ENCODE measurements at places on chromosomes 4 and X.

DNA sequence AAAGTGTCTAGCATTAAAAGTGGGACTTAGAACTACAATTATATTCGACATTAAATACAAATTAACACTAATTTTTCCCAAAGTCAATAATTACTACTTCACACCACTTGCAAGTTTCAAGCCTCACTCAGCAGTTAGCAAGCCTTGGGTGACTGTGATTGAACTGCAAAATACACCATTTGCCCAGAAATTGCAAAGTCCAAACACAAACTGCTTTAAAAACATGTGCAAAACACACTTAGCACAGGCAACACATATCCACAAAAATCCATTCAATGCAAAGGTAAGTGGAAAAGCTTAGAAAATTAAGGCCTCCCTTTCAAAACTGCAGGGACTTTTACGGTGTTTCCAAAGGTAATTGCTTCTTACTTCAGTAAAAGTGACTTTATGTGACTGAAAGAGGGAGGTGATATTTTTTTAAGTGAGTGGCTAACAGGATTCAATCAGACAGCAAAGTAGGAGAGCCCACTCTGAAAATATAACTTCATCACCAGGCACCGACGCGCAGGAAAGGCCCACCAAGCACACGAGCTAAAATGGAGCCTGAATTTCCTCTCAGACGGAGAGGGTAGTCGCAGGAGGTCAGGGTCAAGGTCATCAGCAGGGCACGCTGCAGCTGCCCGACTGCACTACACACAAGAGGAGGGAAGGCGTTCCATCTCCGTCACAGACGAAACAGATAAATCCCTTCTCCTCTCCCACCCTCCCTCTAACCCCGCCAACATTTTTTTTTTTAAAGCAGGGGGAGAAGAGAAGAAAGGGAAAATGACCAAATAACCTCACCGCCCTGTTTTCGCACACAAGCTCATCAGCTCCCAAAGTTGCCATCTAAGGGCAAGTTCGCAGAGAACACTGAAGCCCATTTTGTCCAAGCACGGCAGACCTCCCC, 3.1 kb downstream of the ZNF827 start:
- DNase-seq = no peak

DNA sequence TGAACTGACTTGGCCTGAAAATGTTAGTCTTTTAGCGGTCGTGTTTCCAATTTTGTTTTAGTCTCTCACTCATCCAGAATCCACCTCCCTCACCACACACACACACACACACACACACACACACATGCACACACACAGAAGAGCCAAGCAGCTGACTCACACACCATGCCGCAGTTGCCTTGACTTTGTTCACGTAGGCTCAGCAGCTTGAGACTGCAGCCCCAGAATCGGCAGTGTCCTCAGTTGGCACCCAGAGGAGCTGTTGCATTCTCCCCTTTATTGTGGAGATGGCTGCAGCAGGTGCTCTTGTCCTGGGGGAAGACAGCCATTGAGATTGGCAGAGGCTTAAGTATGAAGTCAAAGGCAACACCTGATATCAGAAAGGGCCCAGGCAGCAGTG, 20.9 kb upstream of the XPNPEP2 start:
- DNase-seq = no peak

- no peak for DNase-seq
Observed at GRCh38 chrX:130834149-130834548, 68.9 kb downstream of the ENOX2 start.

DNA sequence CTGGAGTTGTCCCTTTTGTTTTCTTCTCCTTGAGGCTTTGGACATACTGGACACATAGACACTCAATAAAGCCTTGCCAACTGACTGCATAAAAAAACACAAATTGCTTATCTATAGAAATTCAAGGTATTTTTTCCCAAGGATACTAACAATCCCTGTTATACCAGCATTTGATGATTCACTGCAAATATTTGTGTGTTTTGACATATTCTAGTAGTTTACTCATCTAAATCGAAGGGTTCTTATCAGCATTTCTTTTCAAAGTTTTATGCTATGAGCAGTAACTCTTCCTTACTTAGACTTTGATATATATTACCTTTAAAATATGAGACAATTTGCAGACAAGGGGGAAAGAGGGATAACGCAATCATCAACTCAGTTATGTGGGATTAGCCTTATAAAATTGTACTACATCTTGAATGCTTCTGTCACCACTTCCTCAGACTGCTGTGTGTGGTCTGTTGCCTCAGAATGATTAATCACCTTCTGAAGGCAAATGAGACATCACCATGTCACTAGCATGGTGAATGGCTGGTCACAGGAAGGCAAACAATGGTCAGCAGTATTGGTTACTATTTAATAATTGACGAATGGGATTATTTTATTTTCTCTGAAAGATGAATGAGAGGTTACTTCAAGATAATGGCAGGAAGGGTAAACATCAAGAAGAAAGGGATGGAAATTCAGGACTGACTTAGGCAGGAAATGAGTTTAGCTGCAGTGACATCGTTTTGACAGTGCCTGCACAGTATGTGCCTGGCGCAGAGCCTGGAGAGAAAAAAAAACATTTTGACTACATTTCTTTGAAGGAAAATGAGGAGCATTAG, 544.3 kb upstream of the CNKSR2 start:
- no peak for DNase-seq

- no peak for DNase-seq
Observed at GRCh38 chr4:73734530-73735001, 5.8 kb upstream of the CXCL8 start.

DNA sequence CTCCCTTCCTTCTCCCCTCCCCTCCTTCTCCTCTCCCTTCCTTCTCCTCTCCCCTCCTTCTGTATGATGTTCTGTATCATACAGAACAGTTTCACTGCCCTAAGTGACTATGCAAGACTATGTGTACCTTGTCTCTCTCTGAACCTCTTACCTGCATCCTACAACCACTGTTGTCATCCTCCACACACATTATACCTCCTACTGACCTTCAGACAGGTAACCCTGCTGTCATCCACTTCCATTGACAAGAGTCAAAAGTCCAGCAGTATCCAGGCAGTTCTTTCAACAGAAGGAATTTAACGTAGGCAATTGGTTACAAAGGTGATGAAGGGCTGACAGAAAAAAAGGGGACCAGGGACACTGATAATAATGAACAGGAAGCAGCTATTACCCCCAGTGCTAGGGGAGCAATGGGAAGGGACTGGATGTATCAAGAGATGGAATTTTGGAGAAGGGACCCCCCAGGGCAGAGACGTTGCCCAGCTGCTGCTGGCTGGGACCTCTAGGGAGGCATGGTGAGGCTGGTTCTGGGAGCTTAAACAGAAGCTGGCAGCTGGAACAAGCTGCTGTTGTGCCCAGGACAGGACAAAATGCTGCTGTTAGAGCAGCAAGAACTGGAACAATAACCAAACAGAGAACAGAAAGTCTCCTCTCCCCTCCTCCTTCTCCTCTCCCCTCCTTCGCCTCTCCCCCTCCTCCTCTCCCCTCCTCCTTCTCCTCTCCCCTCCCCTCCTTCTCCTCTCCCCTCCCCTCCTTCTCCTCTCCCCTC, 84.7 kb downstream of the DCTD start:
- DNase-seq = no peak

GRCh38 chr4:168188754-168189153, 96.4 kb downstream of the ANXA10 start:
- DNase-seq = no peak

DNA sequence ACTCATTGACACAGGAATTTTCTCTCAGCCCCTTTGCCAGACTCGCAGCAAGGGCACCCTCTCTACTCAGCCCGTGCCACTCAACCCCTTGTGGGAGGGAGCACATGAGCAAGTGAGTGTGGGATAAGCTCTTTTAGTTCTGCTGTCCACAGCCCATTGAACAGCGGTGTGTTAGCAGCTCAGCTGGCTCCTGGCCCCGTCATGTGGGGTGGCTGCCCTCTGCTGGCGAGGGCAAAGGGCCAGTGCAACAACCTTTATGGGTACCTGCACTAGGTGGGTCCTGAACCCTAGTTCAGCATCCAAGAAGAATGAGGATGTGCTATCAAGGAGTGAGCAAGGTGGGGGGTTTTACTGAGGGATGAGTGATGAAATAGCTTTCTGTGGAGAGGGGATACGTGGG, 85.0 kb upstream of the ZNF81 start:
- DNase-seq = no peak
